ENCODE measurements at places on chromosomes 1 and 21.

DNA sequence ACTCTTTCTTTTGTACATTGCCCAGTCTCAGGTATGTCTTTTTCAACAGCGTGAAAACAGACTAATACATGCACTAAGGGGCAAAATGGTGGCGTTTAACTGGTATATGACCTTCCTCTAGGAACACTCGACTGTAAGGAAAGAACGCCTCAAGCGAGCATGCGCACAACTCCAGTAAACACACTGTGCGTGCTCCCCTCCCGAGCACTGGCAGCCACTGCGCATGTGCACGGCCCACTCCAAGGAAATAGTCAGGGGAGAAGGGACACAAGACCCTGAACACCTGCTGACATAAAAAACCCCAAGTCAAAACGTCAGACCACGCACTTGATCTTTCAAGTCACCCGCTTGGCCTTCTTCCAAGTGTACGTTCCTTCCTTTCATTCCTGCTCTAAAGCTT, 173.5 kb downstream of the NPHP4 start:
- DNase-seq, result no peak

DNA sequence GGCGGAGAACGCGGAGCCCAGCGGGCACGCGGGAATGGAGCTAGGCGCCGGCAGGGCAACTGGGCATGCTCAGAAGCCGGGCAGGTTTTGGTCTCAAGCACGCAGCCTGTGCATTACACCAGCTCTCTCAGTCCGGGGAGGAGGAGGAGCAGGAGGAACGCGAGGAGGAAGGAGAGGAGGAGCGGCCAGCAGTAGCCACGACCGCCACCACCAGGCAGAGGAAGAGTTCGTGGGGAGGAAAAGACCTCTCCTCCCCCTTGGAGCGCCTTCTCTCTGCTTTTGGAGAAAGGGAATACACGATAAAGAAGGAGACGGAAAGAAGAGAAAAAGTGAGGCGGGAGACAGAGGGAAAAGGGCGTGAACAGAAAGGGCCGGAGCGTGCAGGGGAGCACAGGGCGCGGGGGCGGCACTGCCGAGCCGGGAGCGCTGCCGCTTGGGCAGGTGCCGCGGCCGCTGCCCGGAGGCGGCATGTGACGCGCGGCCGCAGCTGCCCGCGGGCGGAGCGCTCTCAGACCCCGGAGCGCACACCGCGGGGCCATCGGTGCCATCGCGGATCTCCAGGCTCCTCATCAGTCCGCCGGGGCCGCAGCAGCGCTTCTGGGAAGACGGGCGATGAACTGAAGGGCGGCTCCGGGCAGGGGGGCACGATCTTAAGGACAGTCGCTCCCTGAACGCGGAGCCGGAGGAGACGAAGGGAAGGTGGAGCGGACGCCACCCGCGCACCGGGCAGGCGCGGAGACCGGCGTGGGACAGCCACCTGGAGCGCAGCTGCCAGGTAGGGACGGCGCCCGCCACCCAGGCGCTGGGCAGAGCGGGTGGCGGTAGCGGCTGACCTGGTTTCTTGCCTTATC, at the start of gene CHRM3:
TSS of gene CHRM3 (plus strand) at position 116 of the 851 bp plus-strand sequence. CDS start 520,884 bp downstream, outside the sequence.
- peak; percentile 61 for DNase-seq

- no peak for DNase-seq
Measured at GRCh38 chr1:244075247-244075722, 24.2 kb downstream of the ZBTB18 start.

- DNase-seq, result no peak
Measured at GRCh38 chr1:1066403-1067283, 7.5 kb downstream of the RNF223 start.

DNA sequence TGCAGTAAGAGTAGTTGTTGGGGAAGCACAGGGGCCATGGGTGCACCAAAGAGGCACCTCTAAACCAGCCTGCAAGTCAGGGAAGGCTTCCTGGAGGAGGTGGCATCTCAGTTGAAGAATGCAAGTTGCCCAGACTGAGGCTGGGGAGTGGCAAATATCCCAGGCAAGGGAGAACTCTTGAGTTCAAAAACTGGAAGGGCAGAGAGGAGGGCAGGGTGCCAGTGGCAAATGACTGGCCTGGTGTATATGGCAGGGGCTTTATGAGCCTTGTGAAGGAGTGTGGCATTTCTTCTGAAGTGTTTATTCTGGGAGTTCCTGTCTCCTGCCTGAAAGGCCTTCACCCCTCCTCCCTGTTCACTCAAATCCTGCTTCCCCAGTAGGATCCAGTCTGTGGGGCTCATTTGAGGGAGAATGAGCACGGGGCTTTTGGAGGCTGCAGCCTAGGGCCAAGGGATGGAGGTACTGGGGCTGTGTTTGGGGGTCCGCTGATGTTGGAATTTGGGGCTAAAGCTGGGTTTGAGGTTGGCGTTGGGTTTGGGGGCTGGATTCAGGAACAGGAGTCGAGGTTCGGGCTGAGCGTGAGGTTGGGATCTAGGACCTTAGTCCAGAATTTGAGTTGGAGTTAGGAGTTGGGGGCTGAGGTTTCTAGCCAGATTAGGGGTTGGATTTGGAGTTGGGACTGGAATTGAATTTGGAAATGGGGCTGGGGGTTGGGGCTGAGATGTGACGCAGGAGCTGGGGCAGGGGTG, at the start of gene TMEM125:
TSS of gene TMEM125 (plus strand) at position 357 of the 749 bp plus-strand sequence. CDS start 2,740 bp downstream, outside the sequence.
- no peak for DNase-seq

DNA sequence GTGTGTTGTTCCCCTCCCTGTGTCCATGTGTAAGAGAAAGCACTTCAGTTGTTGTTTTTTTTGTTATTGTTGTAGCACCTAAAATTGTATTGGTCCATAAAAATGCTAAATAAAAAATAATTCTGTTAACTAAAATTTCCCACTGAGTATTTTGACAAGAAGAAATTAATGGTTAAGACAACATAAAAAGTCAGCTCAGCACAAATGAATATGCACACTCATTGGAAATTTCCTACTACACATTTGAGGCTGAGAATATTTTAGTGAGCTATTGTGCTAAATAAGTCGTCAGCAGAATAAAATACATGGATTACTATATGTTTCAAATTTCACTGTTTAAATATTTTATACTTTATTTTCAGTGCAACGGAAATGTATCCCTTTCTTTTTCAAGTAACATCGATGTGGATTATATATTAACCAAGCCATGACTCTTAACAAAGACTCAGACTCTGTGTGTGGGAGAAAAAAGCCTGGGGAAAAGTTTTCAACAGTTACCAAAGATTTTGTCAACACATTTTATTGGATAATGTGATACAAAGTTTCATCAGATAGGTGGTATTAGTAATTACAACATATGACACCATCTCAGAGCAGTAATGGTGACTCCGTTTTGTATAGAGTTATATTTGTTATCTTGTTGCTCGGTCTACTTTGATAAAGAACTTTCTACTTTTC, 63.4 kb downstream of the LYPLAL1 start:
- DNase-seq, result no peak

GRCh38 chr1:25772692-25773245, 27.2 kb upstream of the SELENON start:
- DNase-seq, result no peak

GRCh38 chr1:248143311-248143710, 1.6 kb upstream of the OR2M5 start:
- DNase-seq, result no peak

DNA sequence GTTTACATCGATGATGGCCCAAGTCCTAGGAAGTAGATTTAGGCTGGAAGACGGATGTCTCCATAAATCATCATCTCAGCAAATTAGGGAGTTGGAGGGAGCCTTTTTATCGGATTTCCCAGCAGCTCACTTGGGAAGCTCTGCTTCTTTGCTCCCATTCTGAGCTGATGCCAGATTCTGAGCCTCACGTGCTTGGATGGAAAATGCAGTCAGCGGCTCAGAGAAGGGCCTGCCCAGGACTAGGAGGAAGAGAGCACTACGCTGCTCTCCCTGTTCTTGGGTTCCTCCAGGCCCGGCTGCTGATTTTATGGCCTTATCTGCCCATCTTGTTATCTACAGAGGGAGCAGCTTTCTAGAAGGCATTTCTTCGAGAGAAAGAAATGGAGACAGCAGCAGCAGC, 42.0 kb downstream of the UBIAD1 start:
- DNase-seq, result no peak

DNA sequence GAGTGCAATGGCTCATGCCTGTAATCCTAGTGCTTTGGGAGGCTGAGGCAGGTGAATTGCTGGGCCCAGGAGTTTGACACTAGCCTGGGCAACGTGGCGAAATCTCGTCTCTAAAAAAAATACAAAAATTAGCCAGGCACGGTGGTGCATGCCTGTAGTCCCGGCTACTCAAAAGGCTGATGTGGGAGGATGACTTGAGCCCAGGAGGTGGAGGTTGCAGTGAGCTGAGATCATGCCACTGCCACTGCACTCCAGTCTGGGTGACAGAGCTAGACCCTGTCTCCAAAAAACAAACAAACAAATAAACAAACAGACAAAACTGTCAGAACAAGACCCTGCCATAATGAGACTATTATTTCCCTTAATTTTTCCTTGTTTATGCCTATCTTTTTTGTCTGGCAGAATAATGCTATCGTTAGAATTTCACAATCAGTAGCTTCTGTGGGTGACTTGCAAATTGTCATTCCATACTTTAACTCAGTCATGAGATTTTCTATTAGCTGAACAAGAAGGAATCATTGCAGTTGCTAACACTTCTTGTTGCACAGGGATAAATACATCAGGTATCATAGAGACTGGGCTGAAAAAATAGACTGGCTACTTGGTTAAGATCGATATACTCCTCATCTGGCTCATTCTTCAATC, 7.5 kb upstream of the THEM4 start:
- DNase-seq, result no peak

DNA sequence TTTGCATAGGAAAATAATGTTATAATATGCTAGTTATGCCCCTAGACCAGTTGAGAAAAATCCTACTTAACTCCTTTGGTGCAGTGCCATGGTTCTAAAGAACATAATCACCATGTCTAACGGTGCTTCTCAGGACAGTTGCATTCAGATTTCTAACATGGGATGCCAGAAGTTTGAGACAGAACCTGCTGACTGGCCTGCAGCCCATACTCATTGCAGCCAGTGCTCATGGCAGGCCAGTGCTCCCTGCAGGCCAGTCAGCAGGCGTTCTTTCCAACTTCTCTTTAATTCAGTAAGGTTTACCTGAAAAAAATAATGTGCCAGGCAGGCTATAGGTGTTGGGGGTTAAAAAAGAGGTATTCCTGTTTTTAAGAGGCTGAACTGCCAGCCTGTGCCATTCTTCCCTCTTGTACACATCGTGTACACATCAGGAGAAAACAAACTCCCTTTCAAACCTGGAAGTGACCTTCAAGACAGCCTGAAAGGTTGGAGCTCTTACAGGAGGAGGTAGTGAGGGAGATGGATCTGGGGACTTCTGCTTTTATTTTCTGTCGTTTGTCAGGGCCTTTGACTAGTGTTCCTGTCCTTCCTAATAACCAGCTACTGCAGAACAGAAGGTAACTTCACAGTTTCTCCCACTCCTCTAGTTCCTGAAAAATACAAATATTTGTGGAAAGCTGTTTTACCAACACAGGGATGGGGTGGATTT, 146.0 kb upstream of the MAGI3 start:
- no peak for DNase-seq

- DNase-seq, result peak; percentile 83
Measured at GRCh38 chr1:109877317-109877771, 33.3 kb upstream of the CSF1 start.

GRCh38 chr1:180542113-180542837, 16.5 kb upstream of the OVAAL start:
- DNase-seq, result no peak

DNA sequence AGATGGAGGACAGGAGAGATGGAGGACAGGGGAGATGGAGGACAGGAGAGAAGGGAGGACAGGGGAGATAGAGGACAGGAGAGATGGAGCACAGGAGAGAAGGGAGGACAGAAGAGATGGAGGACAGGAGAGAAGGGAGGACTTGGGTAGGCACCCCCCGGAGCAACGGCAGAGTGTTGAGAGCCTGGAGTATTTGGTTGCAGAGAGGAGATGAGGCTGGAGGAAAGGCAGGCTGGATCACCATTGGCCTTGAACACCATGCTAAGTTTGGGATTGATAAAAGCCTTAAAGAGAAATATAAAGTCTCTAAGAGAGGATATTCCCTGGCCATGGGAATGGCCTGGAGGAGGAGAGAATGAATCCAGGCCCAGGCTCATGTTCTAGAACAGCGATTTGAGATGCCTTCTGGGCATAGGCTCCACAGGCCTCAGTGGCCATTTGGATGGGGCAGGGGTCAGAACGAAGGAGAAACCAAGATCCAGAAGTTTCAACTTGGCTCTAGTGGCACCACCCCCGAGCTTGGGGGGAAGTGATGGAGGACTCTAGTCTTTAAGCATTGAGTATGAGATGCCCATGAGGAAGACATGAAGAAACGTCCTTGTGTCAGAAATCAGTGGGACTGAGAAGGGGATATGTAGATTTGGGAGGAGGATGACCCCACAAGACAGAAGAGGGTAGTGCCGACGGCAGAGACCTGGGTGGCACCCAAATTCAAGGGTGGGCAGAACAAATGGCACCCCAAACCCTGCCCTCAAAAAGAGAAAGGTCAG, 47.9 kb upstream of the EDN2 start:
- DNase-seq, result no peak

GRCh38 chr1:204342310-204342709, 17.4 kb downstream of the PLEKHA6 start:
- no peak for DNase-seq

DNA sequence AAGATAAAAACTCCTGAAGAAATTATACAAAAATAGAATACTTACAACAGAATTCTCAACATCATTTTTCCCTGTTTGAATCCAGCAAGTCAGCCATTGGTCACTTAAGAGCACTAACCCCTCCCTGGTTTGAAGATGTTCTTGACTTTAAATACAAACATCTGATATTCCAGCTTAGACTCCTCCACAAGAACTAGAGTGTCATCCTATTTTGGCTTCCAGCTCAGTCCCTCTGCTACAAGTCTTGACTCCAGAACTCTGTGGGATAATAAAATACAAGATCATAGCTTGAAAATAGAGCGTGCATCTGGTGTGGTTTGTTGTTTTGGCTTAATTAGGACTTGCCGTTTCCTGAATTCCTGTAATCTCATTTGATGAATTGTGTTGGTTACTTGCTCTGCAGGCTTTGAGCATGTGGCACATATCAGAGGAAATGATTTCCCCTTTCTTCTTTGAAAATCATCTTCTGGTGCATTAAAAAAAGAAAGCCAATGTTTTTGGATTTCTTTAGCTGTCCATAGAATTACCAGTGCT, 63.7 kb upstream of the DPT start:
- DNase-seq, result peak; percentile 34

GRCh38 chr1:100077531-100077930, 55.2 kb downstream of the SASS6 start:
- DNase-seq, result peak; percentile 51

GRCh38 chr21:28261298-28261697, 731.4 kb downstream of the LTN1 start:
- DNase-seq, result no peak

DNA sequence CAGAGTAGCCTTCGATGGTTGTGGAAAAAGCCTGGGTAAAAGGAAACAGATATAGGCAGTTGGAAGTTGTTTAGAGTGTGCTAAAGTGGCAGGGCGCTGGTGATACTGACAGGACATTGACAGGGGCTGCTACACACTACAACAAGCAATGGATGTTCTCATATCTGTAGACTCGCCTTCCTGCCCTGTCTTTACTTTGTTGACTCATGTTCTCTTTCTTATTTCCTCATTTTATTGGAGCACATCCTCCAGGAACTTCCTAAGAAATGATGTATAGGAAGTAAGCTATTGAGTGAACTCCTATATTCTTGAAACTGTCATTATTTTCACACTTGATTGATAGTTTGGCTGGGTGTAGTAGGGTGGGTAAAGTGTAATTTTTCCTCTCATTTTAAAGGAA, 51.0 kb downstream of the C4BPA start:
- no peak for DNase-seq

- no peak for DNase-seq
Measured at GRCh38 chr21:36379251-36379650, 5.9 kb upstream of the CHAF1B start.
